ENCODE measurements at places on chromosomes 12 and 14.

GRCh38 chr14:51147183-51147582 is 52.3 kb upstream of the TRIM9 start:
- no peak for DNase-seq

DNA sequence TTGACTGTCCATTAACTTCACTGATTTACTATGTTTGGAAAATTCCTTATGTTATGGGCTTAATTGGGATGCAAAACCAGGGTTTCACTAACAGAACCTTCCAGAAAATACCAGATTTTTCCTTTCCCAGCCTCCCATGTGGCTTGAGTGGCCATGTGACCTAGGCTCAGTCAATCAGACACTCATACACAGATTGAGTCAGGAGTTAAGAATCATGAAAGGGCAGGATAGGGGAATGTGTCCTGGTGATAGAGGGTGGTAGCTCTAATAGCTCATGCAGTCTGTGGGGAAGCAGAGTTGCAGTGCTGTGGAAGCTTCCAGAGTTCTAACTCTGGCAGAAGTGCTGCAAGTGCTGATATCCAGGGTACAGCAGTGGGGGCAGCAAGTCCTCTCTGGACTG is 134.1 kb upstream of the IFNG-AS1 start:
- no peak for DNase-seq

DNA sequence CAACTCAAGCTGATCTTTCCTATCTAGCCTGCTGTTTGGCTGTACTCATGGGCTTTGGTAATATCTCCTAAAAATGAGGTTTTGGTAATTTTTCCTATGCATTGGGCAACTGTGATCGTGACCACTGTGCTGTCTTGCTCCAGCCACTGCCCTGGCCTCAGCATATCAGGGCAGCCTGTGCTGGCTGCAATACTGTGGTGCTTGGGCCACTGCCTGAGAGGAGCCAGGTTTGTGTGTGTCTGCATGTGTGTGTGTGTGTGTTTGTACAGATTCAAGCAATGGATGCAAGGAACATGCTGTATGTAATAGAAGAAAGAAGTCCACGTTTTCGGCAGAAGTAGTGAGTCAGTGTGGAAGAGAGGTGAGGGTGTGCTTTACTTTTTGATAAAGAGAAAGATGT is 13.0 kb downstream of the ERG28 start:
- DNase-seq, result no peak

- no peak for DNase-seq
Measured at GRCh38 chr12:131002216-131002631, 48.5 kb downstream of the ADGRD1 start.

Measured in activated T-cell treated with anti-CD3 and anti-CD28 coated beads, Interleukin-2, amount 50 U/mL, for 1 hour (primary cell).